Effector CD4-positive, alpha-beta T cell (primary cell): ENCODE measurements at places on chromosomes 16 and 17.
A peak's percentile ranks its signal among the peaks of the same experiment; 100 is the strongest.

- no peak for DNase-seq
These were observed 20.2 kb downstream of the SNN start for GRCh38 chr16:11688520-11688886.

DNA sequence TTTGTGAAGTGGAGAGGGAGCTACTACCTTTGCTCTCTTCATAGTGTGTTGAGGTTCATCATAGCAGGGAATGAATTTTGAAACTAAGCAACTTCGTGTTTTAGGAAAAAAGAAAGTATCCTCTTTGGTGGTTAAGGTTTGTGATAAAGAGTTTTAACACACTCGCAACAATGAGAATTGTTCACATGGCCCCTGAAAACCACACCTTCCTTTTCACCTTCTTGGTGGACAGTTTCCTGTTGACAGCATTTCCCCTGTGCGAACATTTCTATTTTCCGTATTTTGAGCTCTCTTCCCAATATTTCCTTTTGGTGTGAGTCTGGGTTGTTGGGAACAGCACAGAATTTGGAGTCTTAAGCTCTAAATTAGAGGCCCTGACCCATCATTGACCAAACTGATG, 3.8 kb downstream of the OR4D2 start:
- no peak for DNase-seq

- DNase-seq = no peak
These were observed 35.7 kb downstream of the KANSL1 start for GRCh38 chr17:46157443-46158062.

GRCh38 chr17:55081559-55081958, 113.0 kb downstream of the STXBP4 start:
- DNase-seq = no peak

DNA sequence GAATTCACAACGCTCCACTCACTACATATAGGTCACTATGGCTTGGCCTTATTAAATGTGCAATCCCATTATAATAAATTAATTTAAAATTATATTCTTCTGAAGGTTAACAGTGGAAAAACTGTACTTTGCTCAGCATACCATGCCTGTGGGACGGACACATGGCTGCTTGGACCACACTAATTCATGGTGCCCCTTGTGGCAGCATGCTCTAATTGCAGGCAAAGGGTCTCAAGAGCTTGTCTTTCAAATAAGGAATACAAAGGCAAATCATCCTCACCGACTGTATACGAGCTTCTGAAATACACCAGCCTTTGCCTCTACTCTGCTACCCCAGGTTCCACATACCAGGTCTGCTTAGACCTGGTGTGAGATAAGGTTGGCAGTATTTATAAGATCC, 11.7 kb downstream of the SMPD3 start:
- DNase-seq = no peak

DNA sequence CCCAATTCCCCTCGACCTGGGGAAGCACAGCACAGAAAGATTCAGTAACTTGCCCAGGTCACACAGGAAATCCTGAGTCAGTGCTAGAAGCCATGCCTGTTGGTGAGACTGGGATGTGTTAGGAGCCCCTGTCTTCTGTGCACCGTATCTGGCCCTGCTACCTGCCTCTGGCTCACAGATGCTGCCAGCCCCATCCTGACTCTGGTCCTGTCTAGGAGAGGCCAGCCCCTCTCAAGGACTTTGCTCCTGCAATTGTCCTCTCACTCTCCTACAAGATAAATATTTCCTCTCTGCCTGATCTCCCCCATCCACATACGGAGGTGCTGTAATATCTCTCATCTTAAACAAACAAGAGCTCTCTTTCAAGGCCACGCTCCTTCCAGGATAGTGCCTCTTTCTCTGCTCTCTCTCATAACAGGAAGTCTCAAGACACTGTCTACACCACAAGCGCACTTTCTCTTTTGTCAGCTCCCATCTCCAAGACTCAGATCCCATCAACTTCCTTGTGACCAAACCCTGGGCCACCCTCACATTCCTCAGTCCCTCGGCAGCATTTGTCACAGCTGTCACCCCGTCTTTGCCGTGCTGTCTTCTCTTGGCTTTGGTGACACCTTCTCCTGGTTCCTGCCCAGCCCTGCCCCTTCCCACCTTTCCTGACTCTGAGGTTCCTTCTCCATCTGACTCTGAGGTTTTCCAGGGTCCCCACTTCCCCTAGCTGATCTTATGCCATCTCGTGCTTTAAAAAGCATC, 1.9 kb downstream of the SLC13A2 start:
- no peak for DNase-seq

DNA sequence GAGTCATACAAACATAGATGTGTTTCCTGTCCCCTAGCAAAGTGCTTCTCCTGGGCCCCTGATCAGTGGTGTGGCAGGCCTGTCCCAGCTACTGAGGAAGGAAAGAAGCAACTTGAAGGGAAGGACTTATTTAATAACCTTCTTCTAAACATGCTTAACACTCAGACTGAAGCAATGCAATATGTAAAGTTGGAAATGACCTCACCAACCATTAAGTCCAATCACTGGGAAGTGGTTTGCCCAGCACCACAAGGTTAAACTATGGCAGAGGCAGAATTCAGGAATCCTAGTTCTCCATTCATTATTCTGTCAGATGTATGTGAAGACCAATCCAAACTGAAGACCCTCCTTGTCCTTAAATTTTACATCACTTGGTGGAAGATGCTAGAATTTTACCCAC, 39.1 kb downstream of the CENPV start:
- no peak for DNase-seq

DNA sequence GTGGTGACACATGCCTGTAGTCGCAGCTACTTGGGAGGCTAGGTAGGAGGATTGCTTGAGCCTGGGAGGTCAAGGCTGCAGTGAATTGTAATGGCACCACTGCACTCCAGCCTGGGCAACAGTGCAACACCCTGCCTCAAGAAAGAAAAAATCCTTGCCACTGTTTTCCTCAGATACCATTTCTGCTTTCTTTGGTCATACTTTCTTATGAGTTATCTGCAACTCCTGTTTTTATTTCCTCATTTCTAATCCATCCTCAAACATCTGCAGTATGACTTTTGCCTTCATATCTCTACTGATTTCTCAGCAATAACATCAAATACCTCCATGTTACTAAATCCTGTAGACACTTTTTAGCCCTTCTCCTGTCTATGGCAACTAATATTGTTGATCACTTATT, 3.1 kb upstream of the AP2B1 start:
- DNase-seq = no peak

DNA sequence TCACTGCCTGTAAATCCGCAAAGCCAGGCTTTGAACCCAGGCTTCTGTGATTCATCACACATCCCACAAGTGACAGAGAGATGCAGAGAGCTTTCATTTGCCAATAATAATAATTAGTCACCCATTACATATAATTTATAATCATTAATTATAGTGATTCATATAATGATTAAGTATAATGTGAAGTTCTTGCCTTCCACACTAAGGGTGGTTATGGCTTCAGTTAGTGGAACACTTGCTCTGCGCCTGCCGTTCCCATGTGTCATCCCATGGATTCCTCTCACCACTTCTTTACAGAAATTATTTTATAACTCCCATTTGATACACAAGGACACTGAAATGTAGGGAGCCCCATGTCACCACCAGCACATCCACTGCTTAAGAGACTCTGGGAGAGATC, 39.8 kb upstream of the XYLT1 start:
- no peak for DNase-seq

- DNase-seq = no peak
These were observed 21.1 kb downstream of the SMYD4 start for GRCh38 chr17:1808644-1809043.

DNA sequence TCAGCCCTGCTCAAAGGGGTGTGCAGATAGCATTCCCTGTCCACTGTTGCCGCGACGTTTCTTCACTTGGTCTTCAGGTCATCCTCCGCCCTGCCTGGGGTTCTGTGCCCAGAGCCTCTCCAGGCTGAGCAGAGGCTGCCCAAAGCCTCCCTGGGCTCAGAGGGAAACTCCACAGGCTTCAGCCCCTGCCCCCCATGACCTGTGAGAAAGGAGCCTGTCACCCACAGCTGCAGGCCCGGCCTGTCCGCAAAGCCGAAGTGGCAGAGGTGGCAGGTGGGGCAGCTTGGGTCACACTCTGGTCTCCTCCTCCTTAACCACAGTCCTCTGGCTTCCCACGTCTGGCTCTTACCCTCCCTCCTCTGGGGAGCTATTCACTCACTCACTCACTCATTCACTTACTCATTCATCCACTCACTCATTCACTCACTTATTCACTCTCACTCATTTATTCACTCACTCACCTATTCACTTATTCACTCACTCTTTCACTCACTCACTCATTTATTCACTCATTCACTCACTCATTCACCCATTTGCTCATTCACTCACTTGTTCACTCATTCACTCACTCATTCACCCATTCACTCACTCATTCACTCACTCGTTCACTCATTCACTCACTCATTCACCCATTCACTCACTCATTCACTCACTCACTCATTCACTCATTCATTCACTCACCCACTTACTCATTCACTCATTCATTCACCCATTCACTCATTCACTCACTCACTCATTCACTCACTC, 7.1 kb upstream of the CPSF4L start:
- DNase-seq = no peak

DNA sequence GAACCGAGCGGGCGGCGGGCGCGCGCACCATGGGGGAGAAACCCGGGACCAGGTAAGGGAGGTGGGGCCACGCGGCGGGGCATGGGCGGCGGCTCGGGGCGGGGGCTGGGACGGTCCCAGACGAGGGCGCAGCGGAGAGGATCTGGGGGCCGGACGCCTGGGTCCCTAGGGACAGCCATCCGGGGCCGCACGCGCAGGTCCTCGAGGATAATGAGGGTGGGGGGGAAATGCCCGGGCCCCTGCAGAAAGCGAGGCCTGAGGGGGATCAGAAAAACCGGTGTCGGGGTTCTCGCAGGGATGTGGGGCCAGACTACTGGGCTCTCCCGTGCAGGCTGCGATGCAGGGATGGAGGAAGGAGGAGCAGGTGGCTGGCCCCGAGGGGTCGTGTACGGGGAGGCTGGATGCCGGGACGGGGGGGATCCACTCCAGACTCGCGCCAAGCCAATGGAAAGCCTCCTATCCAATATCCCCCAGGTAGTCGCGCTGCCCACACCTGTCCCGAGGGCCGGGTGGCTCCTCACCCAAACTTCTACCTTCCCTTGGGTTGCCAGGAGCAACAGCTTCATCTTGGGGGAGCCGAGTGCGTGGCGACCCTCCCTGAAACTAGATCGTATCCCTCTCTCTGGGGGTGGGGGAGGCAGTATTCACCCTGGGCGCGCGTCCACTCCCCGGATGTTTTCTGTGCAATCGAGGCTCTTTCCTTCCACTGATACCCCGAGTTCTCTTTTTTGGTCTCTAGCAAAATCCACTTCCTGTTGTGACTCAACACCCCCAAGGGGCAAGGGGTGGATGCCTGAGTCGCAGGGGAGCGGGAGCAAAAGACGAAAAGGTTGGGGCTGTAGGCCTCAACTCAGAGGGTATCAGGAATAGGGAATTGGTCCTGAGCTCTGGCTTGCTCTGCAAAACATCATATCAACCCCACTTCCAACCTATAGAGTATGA, 532 bp downstream of the ARRB2 start:
- DNase-seq = peak; percentile 32

DNA sequence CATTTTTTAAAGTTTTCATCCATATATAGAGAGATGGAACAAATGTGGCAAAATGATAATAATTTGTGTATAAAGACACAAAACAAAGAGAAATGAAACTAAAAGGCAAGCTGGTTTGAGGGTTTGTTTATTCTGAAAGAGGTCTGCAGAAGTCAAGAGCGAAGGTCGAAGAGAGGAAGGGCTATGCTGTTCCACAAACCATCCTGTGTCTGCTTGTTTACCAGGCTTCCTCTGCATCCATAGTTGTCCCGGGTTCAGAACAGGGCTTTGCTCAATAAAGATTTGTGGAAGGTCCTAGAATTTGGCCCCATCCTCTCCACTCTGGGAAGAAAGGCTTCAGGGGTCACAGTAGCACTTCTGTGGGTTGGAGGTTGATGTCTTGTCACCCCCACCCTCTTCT, 2.4 kb upstream of the MARVELD3 start:
- DNase-seq = no peak
